ENCODE measurements at places on chromosomes 13 and 19.
A peak's percentile ranks its signal among the peaks of the same experiment; 100 is the strongest.

DNA sequence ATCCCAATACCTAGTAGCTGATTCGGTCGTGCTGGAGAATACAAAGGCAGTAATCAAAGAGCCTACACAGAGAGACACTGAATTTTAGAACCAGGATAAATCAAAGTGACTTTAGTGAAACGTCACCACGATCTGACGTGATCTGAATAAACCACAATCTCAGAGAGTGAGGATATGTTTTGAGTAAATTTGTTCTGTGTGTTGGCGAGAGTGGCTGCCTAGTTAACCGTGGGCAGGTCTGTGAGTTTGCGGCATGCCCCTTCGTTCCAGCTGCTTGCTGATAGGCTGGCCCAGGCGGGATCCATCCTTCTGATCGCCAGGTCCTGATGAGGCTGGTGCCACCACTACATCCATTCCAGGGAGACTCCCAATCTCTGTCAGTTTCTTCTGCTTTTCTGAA is 40.4 kb downstream of the LRCH1 start:
- DNase-seq: no peak

DNA sequence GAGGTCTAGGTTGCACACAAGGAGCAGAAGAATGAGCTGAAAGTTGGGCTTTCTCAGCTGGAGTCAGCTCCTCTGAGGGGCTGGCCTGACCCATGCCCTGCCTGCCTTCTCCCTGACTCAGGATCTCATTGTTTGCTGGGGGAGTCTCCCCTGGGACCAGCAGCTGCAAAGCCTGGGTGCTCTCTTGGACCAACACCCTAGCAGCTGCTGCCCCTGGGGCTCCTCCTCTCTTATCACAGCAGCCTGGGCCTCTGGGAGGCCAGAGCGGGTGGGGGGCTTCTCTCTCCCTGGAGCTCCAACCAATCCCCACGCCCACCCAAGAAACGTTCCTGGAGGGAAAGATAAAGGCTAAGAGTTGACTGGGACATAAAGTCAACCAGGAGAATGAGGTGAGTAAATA is 1.6 kb upstream of the FCGBP start:
- no peak for DNase-seq

- DNase-seq: no peak
Measured at GRCh38 chr19:7879836-7880235, 5.6 kb upstream of the PRR36 start.

GRCh38 chr19:2528675-2529101 is 52.8 kb downstream of the GADD45B start:
- no peak for DNase-seq

- DNase-seq: no peak
Measured at GRCh38 chr13:34076943-34077703, 259.2 kb downstream of the RFC3 start.

GRCh38 chr13:40966298-40966697 is 52.8 kb downstream of the ELF1 start:
- peak; percentile 47 for DNase-seq

DNA sequence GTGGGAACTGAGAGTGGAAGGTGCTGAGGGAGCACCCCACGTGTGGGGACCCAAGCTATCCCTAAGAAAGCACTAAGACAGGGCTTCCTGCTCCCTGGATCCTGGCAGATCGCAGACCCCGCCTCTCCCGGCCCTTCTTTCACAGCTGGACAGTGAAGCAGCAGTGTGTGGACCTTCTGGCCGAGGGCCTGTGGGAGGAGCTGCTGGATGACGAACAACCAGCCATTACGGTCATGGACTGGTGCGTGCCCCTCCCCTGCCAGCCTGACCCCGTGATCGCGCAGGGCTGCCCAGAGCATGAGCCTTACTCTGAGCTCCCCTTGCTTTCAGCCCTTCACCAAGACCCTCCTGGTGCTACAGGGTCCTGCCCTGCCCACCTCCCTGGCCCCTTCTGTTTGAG is 2.3 kb downstream of the NCCRP1 start:
- no peak for DNase-seq

DNA sequence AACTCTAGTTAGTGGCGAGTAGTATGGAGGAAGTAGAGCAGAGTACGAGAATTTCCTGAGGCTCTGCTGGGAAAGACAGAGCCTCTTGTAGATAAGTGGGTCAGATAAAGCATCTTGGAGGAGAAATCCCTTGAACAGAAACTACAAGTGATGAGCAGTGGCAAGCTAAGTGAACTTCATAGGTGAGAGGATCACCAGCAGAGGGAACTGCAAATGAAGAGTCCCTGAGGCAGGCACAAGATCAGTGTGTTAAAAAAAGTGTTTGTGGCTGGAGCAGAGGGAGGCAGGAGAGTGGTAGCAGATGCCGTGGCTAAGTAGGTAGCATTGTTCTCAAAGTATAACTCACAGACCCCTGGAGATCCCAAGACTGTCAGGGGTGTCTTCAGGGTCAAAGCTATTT is 437.6 kb downstream of the HS6ST3 start:
- no peak for DNase-seq

- no peak for DNase-seq
Measured at GRCh38 chr19:35209646-35210045, 18.9 kb downstream of the FAM187B start.

- DNase-seq: no peak
Measured at GRCh38 chr19:46975925-46976782, 43.5 kb upstream of the NPAS1 start.

DNA sequence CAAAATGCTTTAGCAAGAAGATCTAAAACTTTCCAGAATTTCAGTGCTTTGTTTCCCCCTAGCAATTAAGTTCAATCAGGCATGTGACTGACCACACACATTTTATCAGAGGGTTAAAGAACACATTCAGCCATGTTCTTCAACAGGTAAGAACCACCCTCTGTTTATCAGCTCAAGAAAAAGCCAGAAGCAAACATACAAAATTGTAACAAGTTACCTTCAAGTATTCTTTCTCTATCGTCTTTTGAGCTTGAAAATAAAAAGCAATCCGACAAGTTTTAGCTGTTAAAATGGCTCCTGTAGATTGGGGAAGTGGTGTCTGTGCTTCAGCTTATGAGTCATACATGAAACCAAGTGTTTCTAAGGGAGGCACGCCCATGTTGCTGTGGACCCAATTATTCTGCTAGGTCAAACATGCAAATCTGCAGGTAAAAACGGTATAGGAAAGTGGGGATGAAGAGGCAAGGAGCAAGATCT is at the start of gene ELF1:
Gene ELF1 (minus strand): TSS at position 306 of the 477 bp plus-strand sequence. CDS start 37,262 bp downstream, outside the sequence.
- peak; percentile 96 for DNase-seq

- no peak for DNase-seq
Measured at GRCh38 chr13:56659041-56659471, 481.7 kb upstream of the PRR20A start.

- no peak for DNase-seq
Measured at GRCh38 chr13:34207334-34207733, 389.4 kb downstream of the RFC3 start.

GRCh38 chr19:13788991-13789390 is 6.3 kb upstream of the ZSWIM4 start:
- DNase-seq: peak; percentile 61

DNA sequence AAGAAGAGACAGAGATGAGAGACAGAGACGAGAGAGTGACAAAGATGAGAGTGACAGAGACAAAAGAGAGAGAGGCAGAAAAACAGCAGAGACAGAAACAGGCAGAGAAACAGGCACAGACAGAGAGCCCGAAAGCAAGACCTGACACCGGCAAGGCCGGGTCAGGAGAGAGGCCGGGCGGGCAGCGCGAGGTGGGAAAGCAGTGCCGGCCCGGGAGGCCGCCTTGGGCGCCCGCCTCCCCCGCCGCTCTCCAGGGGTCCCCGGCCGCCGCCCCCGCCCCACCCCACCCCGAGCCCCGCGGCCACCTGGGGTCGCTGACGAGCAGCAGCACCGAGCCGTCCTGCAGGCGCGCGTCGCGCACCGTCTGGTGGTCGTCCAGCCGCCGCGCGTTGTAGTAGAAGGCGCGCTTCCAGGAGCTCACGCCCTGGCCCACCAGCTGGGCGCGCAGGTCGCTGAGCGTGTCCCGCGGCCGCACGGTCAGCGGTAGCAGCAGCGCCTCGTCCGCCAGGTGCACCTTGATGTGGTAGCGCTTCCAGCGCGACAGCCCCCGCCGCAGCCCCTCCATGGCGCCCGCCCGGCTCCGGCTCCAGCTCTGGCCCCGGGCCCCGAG is at the start of gene TINCR:
Gene TINCR (minus strand): TSS at position 594 of the 610 bp plus-strand sequence.
- DNase-seq: no peak
